CD14-positive monocyte (primary cell): ENCODE measurements at places on chromosomes 5 and 9. TPM values are rescaled to one million over a fixed set of nuclear protein-coding genes. Genes with fewer than 3 reads are reported as not detected.

GRCh38 chr5:160356550-160357347 lies 13.7 kb downstream of the C1QTNF2 start:
- DNase-seq = no peak

- peak; percentile 51 for DNase-seq
Observed at GRCh38 chr5:54844905-54845566, 140.4 kb downstream of the ESM1 start.

- DNase-seq = no peak
Observed at GRCh38 chr5:147930769-147931168, 24.4 kb upstream of the C5orf46 start.

- DNase-seq = peak; percentile 71
Observed at GRCh38 chr9:121485623-121486022, 14.0 kb downstream of the GGTA1 start.

GRCh38 chr5:131419877-131420276 lies 156.0 kb downstream of the CDC42SE2 start:
- no peak for DNase-seq

DNA sequence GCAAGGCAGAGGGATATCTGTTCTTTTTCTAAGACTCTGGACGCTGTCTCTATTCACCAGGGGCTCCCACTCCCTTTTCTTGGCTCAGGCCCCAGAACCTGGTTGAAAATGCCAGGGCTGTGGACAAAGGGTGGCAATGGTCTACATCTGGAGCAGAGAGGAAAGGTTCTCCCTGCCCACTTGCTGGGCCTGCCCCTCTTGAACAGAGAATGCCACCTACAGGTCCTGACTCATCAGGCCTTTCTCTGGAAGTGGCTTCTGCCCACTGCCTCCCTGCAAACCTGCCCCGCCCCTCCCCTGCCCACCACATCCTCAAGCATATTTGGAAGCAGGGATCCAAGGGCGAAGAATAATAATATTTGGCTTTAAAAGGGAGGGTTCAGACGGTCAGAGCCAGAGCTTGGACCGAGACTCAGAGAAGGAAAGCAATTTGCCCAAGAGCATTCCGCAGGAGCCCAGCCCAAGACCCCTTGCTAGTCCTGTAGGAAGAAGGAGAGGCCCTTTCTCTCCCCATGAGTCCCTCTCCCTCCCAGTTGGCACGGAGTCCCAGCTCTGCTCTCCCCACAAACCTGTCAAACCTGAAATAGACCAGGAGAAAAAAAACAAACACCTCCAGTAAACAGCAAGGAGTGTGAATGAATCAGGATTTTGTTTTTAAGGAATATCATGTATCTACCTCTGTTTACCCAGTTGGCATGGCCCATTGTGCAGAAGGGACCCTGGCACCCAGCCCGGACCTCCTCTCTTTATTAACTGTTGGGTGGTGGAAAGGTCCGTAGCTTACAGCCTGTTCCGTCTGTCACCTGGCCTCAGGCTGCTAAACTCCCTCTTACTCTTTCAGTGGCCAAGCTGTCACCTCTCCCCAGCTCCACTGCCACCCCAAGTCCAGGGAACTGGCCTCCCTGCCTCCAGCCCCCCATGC lies 37.7 kb upstream of the STXBP1 start:
- peak; percentile 77 for DNase-seq

GRCh38 chr9:87039809-87040392 lies 92.6 kb upstream of the GAS1 start:
- DNase-seq = no peak

The CDH18 gene
- not detected for polyA plus RNA-seq

The RPS14 gene
- 2,768 TPM for polyA plus RNA-seq
